RPMI7951 (cell line): ENCODE measurements at places on chromosomes 2 and 18.

DNA sequence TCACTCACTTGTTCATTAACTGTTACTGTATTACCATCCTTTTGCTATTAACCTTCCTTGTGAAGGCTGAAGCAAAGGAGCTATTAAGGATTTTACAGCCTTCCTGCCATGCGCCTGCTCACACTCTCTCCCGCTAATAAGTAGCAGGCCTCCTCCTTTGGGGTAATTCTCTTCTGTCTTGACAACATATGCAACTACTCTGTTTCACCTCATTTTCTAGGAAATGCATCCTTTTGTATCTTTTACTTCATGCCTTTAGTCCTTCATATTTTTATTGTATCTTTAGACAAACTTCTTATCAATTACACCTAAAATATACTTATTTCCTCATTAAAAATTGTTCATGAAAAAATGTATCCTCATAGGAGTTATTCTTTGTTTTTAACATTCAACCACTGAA, 434.9 kb upstream of the LYPD1 start:
- DNase-seq: no peak

DNA sequence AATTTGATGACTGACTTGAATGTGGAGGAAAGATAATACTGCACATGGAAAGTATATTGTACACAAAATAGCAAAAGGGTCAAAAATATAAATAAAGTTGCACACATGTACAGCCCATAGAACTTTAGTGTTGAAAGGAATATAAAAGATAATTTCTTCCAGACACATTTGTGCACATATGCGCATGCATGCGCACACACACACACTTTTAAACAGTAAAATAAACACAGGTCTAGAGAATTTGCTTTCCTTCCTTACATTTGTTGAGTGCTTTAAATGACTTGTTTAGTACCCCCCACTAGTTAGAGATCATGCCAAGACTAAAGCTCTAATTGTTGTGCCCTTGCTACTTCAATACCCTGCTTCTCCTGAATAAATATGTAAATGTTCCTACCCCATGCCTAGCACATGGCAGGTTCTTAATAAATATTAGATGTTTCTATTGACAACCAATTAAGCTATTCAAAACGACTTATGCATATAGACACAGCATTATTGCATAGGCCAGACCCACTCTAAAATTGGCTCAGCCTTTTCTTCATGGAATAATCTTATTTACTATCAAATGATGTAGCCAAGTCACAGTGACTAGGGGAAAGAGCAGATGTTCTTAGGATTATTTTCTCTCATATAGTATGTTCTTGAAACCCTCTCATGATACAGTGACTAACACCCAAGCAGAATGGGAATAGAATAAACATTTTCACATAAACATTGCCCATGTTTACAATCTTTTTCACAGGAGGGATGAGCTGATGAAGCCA, 165.5 kb upstream of the ACVR2A start:
- no peak for DNase-seq

GRCh38 chr2:198490748-198491147, 686.4 kb downstream of the PLCL1 start:
- DNase-seq: no peak

GRCh38 chr2:64943387-64944150, 45.6 kb upstream of the SLC1A4 start:
- peak; percentile 40 for DNase-seq

DNA sequence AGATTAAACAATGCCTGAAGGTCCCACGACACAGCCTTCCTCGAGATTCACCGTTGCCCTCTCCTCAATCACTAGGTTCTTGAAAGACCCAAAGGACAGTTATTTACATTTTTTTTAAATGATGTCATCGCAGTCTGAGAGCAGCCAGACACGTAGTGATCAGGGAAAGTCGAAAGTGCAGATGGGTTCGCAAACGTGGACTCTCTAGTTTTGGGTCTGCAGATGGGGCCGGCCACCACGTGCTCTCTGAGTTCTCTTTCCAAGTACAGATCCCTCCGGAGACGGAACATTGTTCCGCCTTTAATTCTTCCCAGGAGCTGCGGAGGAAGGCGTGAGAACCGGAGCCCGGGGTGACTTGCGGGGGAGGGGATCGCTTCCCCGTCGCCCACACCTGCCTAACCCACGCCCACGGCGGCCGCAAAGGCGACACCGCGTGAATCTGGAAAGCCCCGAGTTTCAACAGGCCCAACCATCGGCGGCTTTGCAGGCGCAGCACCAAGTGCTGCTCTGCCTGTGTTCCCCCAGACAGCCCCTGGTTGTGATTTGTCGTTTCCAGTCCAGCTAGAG, 54.3 kb downstream of the PKDCC start:
- DNase-seq: peak; percentile 70

DNA sequence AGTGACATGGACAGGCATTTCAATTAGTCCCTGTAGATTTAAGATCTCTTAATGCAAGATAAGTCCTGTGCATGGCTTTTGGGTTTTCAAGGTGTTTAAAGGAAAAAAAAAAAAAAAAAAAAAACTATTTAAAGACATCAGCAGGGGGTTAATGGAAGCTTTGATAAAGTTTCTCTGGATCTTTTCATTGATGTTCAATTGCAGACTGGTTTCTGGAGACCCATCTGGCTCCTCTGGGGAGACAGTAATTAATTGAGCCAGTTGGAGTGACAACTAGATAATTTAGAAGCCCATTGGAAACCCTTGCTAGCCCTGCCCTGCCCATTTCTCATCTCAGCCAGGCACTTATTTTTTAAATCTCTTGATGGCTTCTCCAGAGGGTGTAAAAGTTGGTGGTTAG, 98.7 kb downstream of the EPHA4 start:
- DNase-seq: no peak

- peak; percentile 92 for DNase-seq
Observed at GRCh38 chr18:55589625-55590291, 1.8 kb upstream of the TCF4 start.

GRCh38 chr2:19416083-19416482, 57.7 kb upstream of the OSR1 start:
- DNase-seq: no peak
